ENCODE measurements at places on chromosomes 13 and 19.
A peak's percentile ranks its signal among the peaks of the same experiment; 100 is the strongest.

- no peaks in the 10 kb centered on the region for H3K27me3 ChIP-seq
- H3K36me3 ChIP-seq = no peaks in the 10 kb centered on the region
- peak; percentile 52 for DNase-seq
- H3K27ac ChIP-seq = no peak overlapping the region
Observed at GRCh38 chr13:30976025-30976424, 43.6 kb downstream of the TEX26 start.

DNA sequence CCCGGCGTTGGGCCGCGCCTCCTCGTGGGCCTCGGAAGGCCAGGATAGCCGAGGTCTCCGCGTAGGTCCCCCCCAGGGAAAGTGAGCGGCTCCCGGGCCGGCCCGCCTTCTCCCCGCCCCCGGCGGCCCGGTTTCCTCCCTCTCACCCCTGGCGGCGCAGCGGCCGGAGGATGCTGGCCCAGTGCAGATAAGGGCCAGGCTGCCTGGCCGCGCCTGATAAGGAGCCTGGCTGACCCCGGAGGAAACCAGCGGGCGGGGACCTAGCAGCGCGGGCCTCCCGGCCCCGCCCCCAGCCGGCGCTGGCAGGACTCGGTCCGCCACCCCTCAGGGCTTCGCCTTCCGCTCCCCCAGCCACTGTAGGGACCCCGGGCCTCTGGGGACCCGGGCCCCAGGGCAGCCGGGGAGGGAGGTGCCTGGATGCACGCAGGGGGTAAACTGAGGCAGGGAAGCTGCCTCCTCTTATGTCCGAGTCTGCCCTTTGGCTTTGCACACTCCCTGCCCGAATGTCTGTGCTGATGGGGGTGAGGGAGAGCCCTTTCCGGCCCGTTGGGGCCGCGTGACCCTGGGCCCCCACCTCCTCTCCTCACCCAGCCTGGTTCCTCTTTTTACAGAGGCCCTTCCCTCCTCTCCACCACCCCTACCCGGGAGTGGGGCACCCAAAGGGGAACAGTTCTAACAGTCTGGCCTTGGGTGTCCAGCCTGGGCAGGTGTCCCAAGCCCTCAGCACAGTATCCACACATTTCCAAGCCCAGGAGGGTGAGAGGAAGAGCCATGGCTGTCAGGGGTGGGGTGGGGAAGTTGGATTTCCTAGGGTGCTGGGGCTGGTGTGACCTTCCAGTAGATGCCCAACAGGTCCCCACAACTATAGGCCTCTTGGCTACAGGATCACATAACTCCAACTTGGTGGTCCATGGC, at the start of gene LYL1:
TSS of gene LYL1 (minus strand) at position 193 of the 915 bp plus-strand sequence. CDS start 1,687 bp downstream, outside the sequence.
- H3K36me3 ChIP-seq = peaks cover 7% of the 10 kb centered on the region
- H3K27me3 ChIP-seq = peaks cover 20% of the 10 kb centered on the region
- peak within 1 kb of the TSS; percentile 49 for H3K4me3 ChIP-seq
- no peak for DNase-seq
- H3K4me1 ChIP-seq = peaks cover 21% of the 10 kb centered on the region

DNA sequence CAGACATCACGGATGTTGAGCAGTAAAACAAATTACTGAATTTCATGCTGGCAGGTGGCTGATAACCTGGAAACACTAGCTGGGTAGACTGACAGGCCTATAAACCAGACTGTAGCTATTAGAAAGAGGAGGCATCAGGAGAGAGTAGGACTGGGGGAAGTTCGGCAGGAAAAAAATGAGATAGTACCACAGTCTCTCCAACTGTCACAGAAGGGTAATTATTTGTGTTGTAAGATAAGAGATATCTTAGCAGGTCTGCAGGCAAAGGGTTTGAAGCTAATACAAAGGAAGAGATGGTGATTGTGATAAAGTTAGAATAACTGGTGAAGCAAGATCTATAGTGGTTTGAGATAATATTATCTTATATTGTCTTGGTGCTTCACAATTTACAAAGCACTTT, 41.7 kb downstream of the MIPEP start:
- DNase-seq = no peak
- H3K27ac ChIP-seq = no peak overlapping the region
- H3K4me1 ChIP-seq = peaks cover 1% of the 10 kb centered on the region

GRCh38 chr13:87656306-87656705, 14.9 kb upstream of the SLITRK5 start:
- no peak overlapping the region for H3K27ac ChIP-seq
- no peaks in the 10 kb centered on the region for H3K27me3 ChIP-seq
- DNase-seq = no peak
- H3K4me1 ChIP-seq = no peaks in the 10 kb centered on the region
- H3K4me3 ChIP-seq = no peak overlapping the region

- H3K27ac ChIP-seq = no peak overlapping the region
- no peak overlapping the region for H3K4me3 ChIP-seq
- H3K4me1 ChIP-seq = peaks cover 22% of the 10 kb centered on the region
- H3K27me3 ChIP-seq = no peaks in the 10 kb centered on the region
- no peak for DNase-seq
- H3K36me3 ChIP-seq = peaks cover 36% of the 10 kb centered on the region
Observed at GRCh38 chr19:34353546-34353945, 11.4 kb upstream of the GPI start.

- no peaks in the 10 kb centered on the region for H3K36me3 ChIP-seq
- peak; percentile 9 for DNase-seq
- peaks cover 27% of the 10 kb centered on the region for H3K27me3 ChIP-seq
- no peak overlapping the region for H3K4me3 ChIP-seq
- H3K4me1 ChIP-seq = peaks cover 2% of the 10 kb centered on the region
Observed at GRCh38 chr19:17020823-17021222, 5.8 kb downstream of the CPAMD8 start.

GRCh38 chr13:33649212-33649878, 168.6 kb upstream of the RFC3 start:
- H3K27ac ChIP-seq = no peak overlapping the region
- no peaks in the 10 kb centered on the region for H3K4me1 ChIP-seq
- H3K36me3 ChIP-seq = no peaks in the 10 kb centered on the region
- DNase-seq = peak; percentile 29

- H3K27ac ChIP-seq = no peak overlapping the region
- H3K27me3 ChIP-seq = no peaks in the 10 kb centered on the region
- H3K36me3 ChIP-seq = peaks cover 37% of the 10 kb centered on the region
- peaks cover 4% of the 10 kb centered on the region for H3K4me1 ChIP-seq
- H3K4me3 ChIP-seq = no peak overlapping the region
Observed at GRCh38 chr19:18750295-18750970, 40.7 kb downstream of the COMP start.

- no peaks in the 10 kb centered on the region for H3K4me1 ChIP-seq
- H3K36me3 ChIP-seq = no peaks in the 10 kb centered on the region
- no peaks in the 10 kb centered on the region for H3K27me3 ChIP-seq
Observed at GRCh38 chr13:43698758-43699157, 88.0 kb downstream of the ENOX1 start.

DNA sequence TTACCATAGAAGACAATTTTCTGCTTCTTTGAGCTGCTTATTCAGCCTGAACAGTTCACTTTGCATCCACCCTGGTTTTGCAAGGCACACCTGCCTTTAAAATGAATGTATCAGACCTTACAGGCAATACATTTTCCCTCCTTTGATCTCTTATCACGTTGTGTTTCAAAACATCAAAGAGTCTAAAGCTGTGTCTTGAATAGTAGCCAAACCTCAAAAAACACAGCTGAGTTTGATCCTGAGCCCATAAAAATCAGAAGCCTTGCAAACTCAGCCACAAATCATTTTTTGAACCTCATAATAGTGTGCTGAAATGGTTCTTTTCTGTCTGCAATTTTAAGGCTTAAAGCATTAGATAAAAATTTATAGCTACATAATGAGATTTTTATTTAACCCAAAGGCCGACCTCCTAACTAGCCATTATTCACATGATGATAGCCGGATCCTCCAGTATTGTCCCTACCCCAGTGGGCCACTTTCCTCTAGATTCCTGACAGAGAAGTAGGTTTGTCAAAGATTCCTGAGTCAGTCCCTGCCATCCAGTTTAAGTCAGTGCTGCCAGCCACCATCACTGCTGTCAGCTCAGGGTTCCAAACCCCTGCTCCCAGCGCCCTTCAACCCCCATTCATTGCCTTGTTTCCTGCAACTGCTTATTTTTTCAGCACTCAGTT, 71.8 kb downstream of the CAB39L start:
- no peak overlapping the region for H3K27ac ChIP-seq
- no peaks in the 10 kb centered on the region for H3K27me3 ChIP-seq
- DNase-seq = no peak
- peaks cover 10% of the 10 kb centered on the region for H3K4me1 ChIP-seq
- H3K4me3 ChIP-seq = no peak overlapping the region

- peaks cover 3% of the 10 kb centered on the region for H3K27me3 ChIP-seq
- DNase-seq = no peak
- H3K36me3 ChIP-seq = no peaks in the 10 kb centered on the region
- H3K4me1 ChIP-seq = peaks cover under 1% of the 10 kb centered on the region
- H3K27ac ChIP-seq = no peak within 1 kb of the TSS
- no peak within 1 kb of the TSS for H3K4me3 ChIP-seq
Observed at GRCh38 chr19:47573071-47574026, at the start of gene ZNF541. Gene ZNF541, minus strand, starts transcription at chr19:47573148. Its CDS starts 17,292 bp downstream, at chr19:47555856.

GRCh38 chr19:4360641-4361151, 17.3 kb downstream of the MPND start:
- H3K36me3 ChIP-seq = peaks cover 92% of the 10 kb centered on the region
- peak overlapping the region; percentile 25 for H3K27ac ChIP-seq
- no peaks in the 10 kb centered on the region for H3K27me3 ChIP-seq
- H3K4me3 ChIP-seq = no peak overlapping the region

- H3K4me3 ChIP-seq = no peak overlapping the region
- DNase-seq = no peak
- H3K27ac ChIP-seq = peak overlapping the region; percentile 2
- peaks cover 3% of the 10 kb centered on the region for H3K36me3 ChIP-seq
- H3K27me3 ChIP-seq = no peaks in the 10 kb centered on the region
Observed at GRCh38 chr19:28066161-28066560, 1146.8 kb downstream of the UQCRFS1 start.

GRCh38 chr19:45899253-45899652, 3.2 kb downstream of the MYPOP start:
- H3K27ac ChIP-seq = no peak overlapping the region
- H3K4me1 ChIP-seq = peaks cover 14% of the 10 kb centered on the region
- no peak for DNase-seq
- H3K27me3 ChIP-seq = no peaks in the 10 kb centered on the region
- peaks cover 43% of the 10 kb centered on the region for H3K36me3 ChIP-seq
- no peak overlapping the region for H3K4me3 ChIP-seq

DNA sequence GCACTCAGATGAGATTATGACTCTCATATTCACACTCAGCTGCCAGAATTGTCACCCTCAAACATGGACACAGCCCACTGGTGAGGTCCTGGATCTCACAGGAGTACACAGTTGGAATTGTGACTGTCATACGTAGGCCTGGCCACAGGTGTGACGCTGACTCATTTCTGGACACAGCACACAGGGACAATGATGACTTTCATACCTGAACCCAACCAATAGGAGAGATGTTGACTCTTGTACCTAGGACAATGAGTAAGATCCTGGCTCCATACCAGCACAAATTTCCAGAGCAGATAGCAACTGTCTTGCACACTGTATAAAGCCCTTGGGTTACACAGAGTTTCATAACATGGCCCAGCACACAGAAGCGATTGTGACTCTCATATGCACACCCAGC, 46.4 kb downstream of the ZNF85 start:
- no peak overlapping the region for H3K27ac ChIP-seq
- DNase-seq = no peak
- no peaks in the 10 kb centered on the region for H3K36me3 ChIP-seq
- no peaks in the 10 kb centered on the region for H3K4me1 ChIP-seq
- no peaks in the 10 kb centered on the region for H3K27me3 ChIP-seq
- no peak overlapping the region for H3K4me3 ChIP-seq

GRCh38 chr13:99677116-99677951, 176.1 kb downstream of the TM9SF2 start:
- H3K36me3 ChIP-seq = no peaks in the 10 kb centered on the region
- H3K4me3 ChIP-seq = no peak overlapping the region
- no peak for DNase-seq
- no peaks in the 10 kb centered on the region for H3K27me3 ChIP-seq
- H3K27ac ChIP-seq = no peak overlapping the region

GRCh38 chr19:3108775-3109174, 14.6 kb downstream of the GNA11 start:
- peaks cover 48% of the 10 kb centered on the region for H3K36me3 ChIP-seq
- H3K27me3 ChIP-seq = no peaks in the 10 kb centered on the region
- DNase-seq = peak; percentile 69

DNA sequence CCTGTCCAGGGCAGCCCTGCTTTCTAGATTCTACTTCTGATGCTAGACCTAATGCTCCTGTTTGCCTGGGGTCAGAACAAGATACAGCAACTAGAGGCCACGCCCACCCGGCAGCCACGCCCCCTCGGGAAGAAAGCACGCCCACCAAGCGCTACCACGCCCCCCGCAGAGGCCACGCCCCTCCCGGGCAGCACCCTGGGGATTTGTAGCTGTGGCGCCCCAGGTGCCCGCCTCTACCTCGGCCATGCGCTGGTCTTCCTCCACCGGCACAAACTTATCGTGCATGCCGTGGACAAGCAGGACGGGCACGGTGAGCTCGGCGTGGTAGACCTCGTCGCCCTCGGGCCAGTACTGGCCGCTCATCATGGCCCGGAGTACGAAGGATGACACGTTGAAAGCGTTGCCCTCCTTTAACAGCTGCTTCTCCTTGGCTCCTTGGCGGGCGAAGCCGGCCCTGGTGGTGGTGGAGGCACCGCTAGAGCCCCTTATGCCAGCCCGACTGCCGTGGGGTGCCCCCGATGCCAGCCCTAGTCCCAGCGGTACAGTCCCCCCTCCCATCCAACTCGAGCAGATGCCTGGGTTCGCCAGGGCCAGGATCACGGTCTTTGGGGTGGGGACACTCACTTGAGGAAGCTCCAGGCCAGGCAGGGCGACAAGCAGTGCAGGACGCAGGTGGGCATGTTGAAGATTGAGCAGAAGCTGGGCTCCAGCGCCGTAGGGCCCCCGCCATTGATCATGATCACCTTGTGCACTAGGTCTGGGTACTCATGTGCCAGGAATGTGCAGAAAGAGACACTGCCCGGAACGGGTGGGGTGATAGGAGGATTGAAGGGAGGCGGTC, 9.0 kb downstream of the ABHD8 start:
- no peak for DNase-seq
- H3K4me3 ChIP-seq = no peak overlapping the region
- H3K27ac ChIP-seq = no peak overlapping the region
- no peaks in the 10 kb centered on the region for H3K27me3 ChIP-seq
- H3K36me3 ChIP-seq = peaks cover 33% of the 10 kb centered on the region
- H3K4me1 ChIP-seq = peaks cover 18% of the 10 kb centered on the region
